ENCODE measurements at places on chromosomes 7 and 10.

DNA sequence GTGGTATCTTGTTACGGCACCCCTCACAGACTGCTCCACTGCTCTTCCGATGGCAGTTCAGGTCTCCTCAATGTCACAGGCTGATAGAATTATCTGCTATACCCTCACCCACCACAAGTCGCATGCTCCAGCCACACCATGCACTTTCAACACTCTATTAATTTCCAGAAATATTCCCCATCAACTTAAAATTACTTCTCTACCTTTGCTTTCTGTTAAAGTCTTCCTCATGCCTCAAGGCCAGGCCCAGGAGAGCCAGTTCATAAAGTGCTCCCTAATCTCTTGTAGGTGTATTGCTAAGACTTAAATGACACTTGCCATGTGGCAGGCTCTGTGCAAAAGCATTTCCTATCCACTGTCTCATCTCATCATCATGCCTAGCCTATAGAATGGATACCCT, 105.9 kb upstream of the ARID5B start:
- DNase-seq, result no peak

DNA sequence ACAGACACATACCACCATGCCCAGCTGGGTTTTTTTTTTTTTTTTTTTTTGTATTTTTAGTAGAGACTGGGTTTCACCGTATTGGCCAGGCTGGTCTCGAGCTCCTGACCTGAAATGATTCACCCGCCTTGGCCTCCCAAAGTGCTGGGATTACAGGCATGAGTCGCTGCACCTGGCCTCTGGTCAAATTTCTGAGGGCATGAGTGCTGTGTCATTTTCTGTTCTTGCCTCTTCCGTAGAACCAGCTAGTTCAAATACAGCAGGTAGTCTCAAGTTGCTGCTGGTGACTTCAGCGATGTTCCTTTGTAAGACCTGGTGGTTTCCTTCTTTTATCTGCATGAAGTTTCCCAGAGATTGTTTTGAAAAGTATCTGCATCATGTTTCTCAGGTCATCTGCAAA, 134.8 kb upstream of the SHH start:
- peak; percentile 41 for DNase-seq

GRCh38 chr7:67453580-67454380, 457.1 kb downstream of the TYW1 start:
- peak; percentile 70 for DNase-seq

- DNase-seq, result no peak
These were observed 235.6 kb downstream of the MGMT start for GRCh38 chr10:129702605-129703004.

DNA sequence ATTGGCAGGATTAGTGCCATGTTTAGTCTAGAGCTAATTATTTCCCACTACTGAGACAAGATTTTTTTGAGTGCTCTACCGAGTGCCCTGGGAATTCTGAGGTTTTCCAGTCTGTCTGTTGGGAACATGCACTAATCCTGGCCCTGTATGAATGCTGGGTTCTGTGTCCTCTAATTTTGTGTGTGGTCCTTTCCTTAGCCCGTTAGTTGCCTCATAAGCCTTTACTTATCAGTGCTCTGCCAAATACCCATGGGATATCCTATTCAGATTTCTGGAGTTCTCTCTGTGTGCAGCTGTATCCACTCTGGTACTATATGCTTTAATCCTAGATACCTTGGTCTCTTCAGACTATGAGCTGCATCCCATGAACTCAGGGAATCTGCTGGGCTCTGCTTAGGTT, 13.1 kb downstream of the CSGALNACT2 start:
- no peak for DNase-seq

DNA sequence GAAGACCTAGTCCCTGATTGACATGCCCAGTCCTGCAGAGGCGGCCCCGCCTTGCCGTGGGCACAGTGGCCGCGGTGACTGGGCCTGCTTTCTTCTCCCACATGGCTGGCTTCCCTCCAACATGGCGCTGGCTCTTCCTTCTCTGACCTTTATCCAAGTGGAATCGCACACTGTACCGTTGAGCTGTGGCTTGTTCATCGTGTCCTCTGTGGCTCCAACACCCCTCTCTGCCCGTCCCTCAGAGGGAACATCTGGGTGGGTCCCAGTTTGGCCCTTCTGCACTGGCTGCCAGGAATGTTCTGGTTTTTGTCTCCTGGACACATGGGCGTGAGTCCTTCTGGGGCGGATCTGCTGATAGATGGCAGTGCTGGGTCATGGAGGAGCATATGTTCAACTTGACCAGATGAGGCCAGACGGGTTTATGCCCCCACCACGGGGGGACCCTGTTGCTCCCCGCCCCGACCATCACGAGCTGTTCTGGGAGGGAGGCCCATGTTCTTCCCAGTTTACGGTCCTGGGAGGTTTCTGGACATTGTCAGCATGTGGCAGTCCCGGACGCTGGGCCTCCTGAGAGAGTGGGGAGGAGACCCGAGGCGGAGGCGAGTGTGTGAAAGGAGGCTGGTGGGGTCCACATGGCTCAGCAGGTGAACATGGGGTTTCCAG, 63.5 kb downstream of the LHPP start:
- peak; percentile 11 for DNase-seq

- peak; percentile 54 for DNase-seq
These were observed 216.6 kb upstream of the YAE1 start for GRCh38 chr7:39349452-39350123.

DNA sequence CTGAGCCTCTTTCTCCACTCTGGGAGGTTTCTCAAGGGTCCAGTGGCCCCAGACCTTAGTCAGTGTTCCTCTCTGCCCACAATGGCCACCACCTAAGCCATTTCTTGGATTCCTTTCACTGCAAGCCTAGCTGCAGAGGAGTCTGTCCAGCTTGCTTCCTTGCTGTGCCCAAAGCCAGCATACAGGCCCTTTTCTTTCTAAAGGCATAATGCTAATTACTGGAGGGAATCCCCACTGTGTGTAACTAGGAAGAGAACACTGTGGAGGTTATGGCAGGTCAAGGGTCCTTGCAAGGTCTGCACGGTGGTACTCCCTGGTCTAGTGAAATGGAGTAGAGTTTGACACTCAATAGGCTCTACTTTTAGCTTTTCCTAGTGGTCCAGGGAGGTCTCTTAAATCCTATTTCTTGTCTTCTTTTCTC, 70.4 kb upstream of the CC2D2B start:
- DNase-seq, result no peak

DNA sequence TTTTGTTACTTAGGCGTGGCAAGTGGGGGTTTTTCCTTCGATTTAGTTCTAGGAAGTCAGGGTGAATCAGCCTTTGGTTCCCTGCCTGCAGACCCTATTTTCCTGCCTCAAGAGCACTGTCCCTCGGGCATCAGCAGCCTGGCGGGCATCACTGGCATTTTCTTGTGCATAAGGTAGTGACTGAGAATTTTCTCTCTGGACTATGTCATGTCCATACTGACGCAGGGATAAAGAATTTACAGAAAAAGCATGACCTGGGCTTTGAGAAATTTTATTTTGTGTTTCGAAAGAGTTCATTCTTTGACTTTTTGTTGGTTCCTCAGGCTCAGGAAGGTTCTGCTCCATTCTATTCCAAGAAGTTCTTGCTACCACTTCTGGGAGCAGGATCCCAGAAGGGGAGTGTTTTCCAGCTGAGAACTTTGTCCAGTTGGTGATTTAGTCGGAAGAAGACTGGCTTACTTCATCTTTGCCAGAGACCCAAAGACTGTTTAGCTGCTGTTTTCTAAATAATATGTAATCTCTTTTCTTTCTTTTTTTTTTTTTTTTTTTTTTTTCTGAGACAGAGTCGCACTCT, 213.9 kb upstream of the SH2B2 start:
- no peak for DNase-seq

GRCh38 chr7:119175911-119176627, 951.6 kb downstream of the ANKRD7 start:
- DNase-seq, result peak; percentile 62

- no peak for DNase-seq
These were observed 458.4 kb downstream of the SORCS1 start for GRCh38 chr10:106706127-106706526.

GRCh38 chr7:138873220-138873892, 75.4 kb upstream of the ATP6V0A4 start:
- DNase-seq, result no peak
